ENCODE measurements at places on chromosomes 12 and 14. TPM values are rescaled to one million over a fixed set of nuclear protein-coding genes. Genes with fewer than 3 reads are reported as not detected.

The ADAM21 gene
- 0.32 TPM for total RNA-seq

The TDRD9 gene
- not detected for total RNA-seq

The ADAM20 gene
- under 0.01 TPM for total RNA-seq

The REC8 gene
- total RNA-seq: 2.2 TPM

The DIO2 gene
- total RNA-seq: 1.4 TPM

The LLPH gene
- total RNA-seq: 11.3 TPM

The FAM177A1 gene
- 11.4 TPM for total RNA-seq

The WASHC3 gene
- 124 TPM for total RNA-seq

The PFDN5 gene
- total RNA-seq: 505 TPM

The GALC gene
- total RNA-seq: 14.5 TPM

The TGFB3 gene
- total RNA-seq: 11.3 TPM

The TGM1 gene
- 0.52 TPM for total RNA-seq

The KLHL33 gene
- not detected for total RNA-seq

The SERPINA9 gene
- total RNA-seq: not detected

The WNT5B gene
- total RNA-seq: 8.6 TPM

The EML1 gene
- total RNA-seq: 7.8 TPM

The CCDC85C gene
- 7.0 TPM for total RNA-seq

The NXPH4 gene
- total RNA-seq: 7.5 TPM

The PRIMA1 gene
- not detected for total RNA-seq

The ZNF385A gene
- 3.2 TPM for total RNA-seq

The AVPR1A gene
- not detected for total RNA-seq

The OR4E2 gene
- total RNA-seq: not detected

The COX8C gene
- total RNA-seq: not detected

The FOXM1 gene
- total RNA-seq: 39.3 TPM

The BMAL2 gene
- 18.6 TPM for total RNA-seq

The DDX23 gene
- total RNA-seq: 49.5 TPM

The SLCO1B1 gene
- total RNA-seq: not detected

The CLEC7A gene
- under 0.01 TPM for total RNA-seq

The LRFN5 gene
- 14.7 TPM for total RNA-seq

The ITGA7 gene
- 5.3 TPM for total RNA-seq

The PLEKHG7 gene
- 0.13 TPM for total RNA-seq

The CCDC38 gene
- total RNA-seq: not detected

The RASSF9 gene
- total RNA-seq: 0.08 TPM

The TCL1A gene
- total RNA-seq: not detected

The KRT74 gene
- total RNA-seq: not detected

The SERPINA3 gene
- 66.7 TPM for total RNA-seq

The RNU4-1 gene
- total RNA-seq: under 0.01 TPM

The RNASE7 gene
- total RNA-seq: not detected

The KRT4 gene
- not detected for total RNA-seq

The SLCO1B3 gene
- total RNA-seq: not detected

The TMEM106C gene
- 33.5 TPM for total RNA-seq

The ST8SIA1 gene
- total RNA-seq: under 0.01 TPM

The HPD gene
- total RNA-seq: 0.52 TPM

The DPY19L2 gene
- total RNA-seq: 1.8 TPM

The IAPP gene
- not detected for total RNA-seq

The FAM186B gene
- total RNA-seq: 0.32 TPM

The TOMM20L gene
- total RNA-seq: not detected
